ENCODE measurements at places on chromosomes 7 and 10. TPM values are rescaled to one million over a fixed set of nuclear protein-coding genes. Genes with fewer than 3 reads are reported as not detected.

Gene CALN1
- not detected for total RNA-seq

DNA sequence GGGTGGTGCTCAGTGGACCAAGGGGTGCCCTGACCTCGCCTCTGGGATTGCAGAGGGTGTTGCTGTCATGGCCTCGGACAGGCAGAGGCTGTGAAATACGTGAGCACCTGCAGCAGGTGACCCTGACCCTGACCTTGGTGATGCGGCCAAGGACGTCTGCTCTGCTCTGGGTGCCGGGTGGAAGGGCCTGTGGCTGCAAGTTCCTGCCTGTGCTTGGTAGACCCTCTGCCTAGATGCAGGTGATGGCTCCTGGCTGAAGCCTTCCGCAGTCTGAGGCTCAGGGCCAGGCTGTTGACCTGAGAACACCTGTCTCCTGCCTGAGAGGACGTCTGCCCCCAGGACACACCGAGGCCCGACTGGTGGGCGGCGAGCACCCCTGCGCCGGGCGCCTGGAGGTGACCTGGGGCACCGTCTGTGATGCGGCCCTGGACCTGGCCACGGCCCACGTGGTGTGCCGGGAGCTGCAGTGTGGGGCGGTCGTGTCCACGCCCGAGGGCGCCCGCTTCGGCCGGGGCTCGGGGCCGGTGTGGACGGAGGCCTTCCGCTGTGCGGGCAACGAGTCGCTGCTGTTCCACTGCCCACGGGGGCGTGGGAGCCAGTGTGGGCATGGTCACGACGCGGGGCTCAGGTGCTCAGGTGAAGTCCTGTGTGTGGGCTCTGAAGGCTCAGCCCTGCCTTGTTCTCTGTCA, 4.4 kb downstream of the SCART1 start:
- no peaks in the 10 kb centered on the region for H3K27me3 ChIP-seq
- no peaks in the 10 kb centered on the region for H3K4me1 ChIP-seq
- H3K27ac ChIP-seq: no peak overlapping the region

GRCh38 chr7:127322351-127322750, 69.6 kb upstream of the GRM8 start:
- no peaks in the 10 kb centered on the region for H3K4me1 ChIP-seq
- no peaks in the 10 kb centered on the region for H3K36me3 ChIP-seq
- H3K27me3 ChIP-seq: peaks cover 3% of the 10 kb centered on the region
- no peak overlapping the region for H3K4me3 ChIP-seq

Gene WASHC2C
- total RNA-seq: 21.8 TPM

DNA sequence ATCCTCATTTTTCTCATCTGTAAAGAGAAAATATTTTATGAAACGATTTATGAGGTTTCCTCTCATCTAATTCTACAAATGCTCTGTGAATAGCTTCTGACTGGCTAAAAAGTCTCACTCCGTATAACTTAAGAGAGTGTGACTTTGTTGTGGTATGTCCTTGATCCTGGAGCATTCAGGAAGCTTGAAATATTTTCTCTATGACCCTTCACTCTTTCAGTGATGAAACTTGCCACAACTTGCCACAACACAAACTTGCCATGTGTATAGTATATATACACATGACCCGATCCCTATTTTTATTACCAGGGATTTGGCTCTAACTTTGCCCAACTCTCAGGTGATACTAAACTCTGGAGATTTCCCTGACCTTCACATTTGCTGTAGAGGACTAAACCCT, 74.1 kb downstream of the TES start:
- no peaks in the 10 kb centered on the region for H3K4me1 ChIP-seq
- H3K4me3 ChIP-seq: no peak overlapping the region
- DNase-seq: no peak
- H3K27me3 ChIP-seq: no peaks in the 10 kb centered on the region
- no peaks in the 10 kb centered on the region for H3K36me3 ChIP-seq

- H3K4me1 ChIP-seq: no peaks in the 10 kb centered on the region
- DNase-seq: no peak
- H3K27me3 ChIP-seq: peaks cover 5% of the 10 kb centered on the region
- H3K27ac ChIP-seq: no peak overlapping the region
- no peak overlapping the region for H3K4me3 ChIP-seq
- H3K36me3 ChIP-seq: no peaks in the 10 kb centered on the region
Measured at GRCh38 chr7:117673839-117674238, 194.0 kb downstream of the CFTR start.

Gene EPO
- not detected for total RNA-seq

Gene TMEM213
- not detected for total RNA-seq

Gene CYP2C18
- total RNA-seq: not detected

DNA sequence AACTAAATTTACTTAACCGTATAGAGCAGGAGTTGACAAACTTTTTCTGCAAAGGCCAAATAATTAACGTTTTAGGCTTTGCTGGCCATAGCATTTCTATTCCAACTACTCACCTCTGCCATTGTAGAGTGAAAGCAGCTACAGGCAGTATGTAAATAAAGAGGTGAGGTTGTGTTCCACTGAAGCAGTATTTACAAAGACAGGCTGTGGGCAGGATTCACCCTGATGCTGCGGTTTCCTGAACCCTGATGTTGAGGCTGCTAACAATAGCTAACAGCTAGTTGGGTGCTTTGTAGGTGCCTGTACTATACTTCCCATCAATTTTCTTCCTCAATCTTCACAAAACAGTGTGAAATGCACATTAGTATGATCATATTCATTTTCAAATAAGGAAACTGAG, 47.0 kb upstream of the LAMB1 start:
- no peak for DNase-seq
- H3K27me3 ChIP-seq: no peaks in the 10 kb centered on the region
- peaks cover 11% of the 10 kb centered on the region for H3K4me1 ChIP-seq
- no peaks in the 10 kb centered on the region for H3K36me3 ChIP-seq

DNA sequence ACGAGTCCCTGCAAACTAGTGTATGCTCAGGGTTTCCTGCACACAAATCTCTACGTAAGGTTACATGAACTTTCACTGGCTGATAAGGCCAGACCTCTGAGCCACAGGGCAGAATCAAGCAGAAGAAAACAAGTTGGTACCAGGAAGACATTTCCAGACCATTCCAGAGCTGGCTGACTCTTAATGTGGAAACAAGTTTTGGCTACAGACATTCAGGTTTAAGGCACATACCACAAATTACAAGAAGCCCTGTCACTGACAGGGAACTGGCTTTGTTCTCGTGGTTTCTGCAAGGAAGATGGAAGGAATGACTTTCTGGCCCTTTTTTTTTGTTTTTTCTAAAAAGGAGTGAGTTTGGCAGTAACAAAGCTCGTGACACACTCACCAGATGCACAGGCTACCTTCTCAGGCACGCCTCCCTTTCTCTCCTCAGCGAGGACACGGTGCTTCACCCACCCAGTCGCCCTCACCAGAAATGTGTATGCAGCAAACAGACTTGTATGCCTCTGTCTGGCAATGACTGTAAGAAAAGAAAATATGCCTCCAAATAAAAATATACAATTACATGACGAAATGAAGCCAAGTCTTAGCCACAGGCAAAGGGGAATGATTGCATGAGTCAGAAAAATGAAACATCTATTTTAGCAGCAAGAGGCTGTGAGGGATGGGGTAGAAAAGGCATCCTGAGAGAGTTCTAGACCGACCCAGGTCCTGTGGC, 22.6 kb downstream of the PLAC9 start:
- DNase-seq: no peak
- H3K36me3 ChIP-seq: peaks cover 99% of the 10 kb centered on the region
- H3K4me1 ChIP-seq: peaks cover 35% of the 10 kb centered on the region

Gene CLDN4
- not detected for total RNA-seq

Gene PLEKHS1
- not detected for total RNA-seq

GRCh38 chr7:15280078-15280733, 281.6 kb downstream of the AGMO start:
- H3K27me3 ChIP-seq: no peaks in the 10 kb centered on the region
- no peaks in the 10 kb centered on the region for H3K36me3 ChIP-seq
- no peak for DNase-seq
- H3K4me1 ChIP-seq: no peaks in the 10 kb centered on the region

DNA sequence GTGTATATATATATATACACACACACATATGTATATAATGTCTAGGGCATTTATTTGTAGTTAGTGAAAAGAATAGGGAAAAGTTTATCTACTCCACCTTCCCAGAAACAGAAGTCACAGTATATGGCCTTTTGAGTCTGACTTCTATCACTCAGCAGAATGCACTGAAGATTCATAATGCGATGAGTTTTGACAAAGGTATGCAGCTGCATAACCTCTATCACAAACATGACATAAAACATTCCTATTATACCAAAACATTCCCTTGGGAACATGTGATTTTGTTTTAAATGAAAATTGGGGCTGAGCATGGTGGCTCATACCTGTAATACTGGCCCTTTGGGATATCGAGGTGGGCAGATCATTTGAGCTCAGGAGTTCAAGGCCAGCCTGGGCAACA, 137.3 kb upstream of the EEPD1 start:
- H3K4me1 ChIP-seq: no peaks in the 10 kb centered on the region
- H3K4me3 ChIP-seq: no peak overlapping the region
- no peak for DNase-seq
- H3K27ac ChIP-seq: no peak overlapping the region
- H3K27me3 ChIP-seq: no peaks in the 10 kb centered on the region

DNA sequence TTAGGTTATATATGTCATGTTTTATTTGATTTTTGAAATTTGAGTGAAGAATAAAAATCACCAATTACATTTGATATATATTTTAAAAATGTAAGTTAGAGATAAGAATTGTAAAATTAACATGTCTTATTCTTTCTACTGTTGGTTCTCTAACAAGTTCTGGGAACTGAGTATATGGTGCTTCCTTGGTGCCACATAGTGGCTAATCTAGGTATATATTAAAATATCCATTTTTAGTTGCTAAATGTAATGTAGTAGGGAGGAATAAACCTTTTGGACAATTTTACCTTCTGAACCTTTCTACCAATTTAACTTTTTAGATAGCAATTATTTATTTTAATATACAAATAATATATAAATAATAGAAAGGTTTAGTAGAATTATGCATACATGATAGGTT, 17.5 kb downstream of the CFAP69 start:
- H3K4me1 ChIP-seq: no peaks in the 10 kb centered on the region
- H3K27ac ChIP-seq: no peak overlapping the region
- H3K4me3 ChIP-seq: no peak overlapping the region
- H3K36me3 ChIP-seq: no peaks in the 10 kb centered on the region
- no peaks in the 10 kb centered on the region for H3K27me3 ChIP-seq
- no peak for DNase-seq

Gene UNC5B
- 12.1 TPM for total RNA-seq

Gene CALHM3
- not detected for total RNA-seq

DNA sequence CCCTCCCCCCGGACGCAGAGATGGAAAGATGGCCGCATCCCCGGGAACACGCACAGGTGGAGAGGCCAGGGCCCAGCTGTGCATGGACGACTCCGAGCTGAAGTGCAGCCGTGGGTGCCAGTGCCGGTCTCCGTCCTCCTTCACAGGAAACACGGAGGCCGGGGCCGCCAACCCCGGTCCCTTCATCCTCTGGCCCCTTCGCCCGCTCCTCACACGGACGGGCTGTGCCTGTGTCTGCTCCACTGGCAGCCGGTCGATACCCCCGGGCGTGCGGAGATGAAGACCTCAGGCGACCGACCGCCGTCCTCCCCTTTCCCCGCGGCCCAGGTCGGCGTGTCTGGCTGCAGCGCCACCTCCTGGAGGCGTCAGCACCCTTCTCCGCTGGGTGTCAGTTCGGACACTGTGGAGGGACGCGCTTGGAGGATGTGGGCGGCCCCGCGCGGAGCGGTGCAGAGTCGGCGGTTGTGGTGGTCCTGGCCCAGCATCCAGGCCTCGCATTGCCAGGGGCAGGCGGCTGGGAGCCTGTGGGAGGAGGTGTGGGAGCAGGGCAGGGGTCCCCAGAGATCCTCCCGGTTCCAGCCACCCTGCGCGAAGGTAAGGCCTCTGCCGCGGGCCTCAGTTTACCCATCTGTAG, 9.9 kb downstream of the ZNF511 start:
- no peak overlapping the region for H3K27ac ChIP-seq
- peak overlapping the region; percentile 47 for H3K4me3 ChIP-seq
- peaks cover 20% of the 10 kb centered on the region for H3K27me3 ChIP-seq

GRCh38 chr10:110011681-110012080, 3.9 kb downstream of the ADD3 start:
- peaks cover 50% of the 10 kb centered on the region for H3K4me1 ChIP-seq
- H3K4me3 ChIP-seq: no peak overlapping the region
- no peak overlapping the region for H3K27ac ChIP-seq
- H3K27me3 ChIP-seq: no peaks in the 10 kb centered on the region
- DNase-seq: no peak
- no peaks in the 10 kb centered on the region for H3K36me3 ChIP-seq

DNA sequence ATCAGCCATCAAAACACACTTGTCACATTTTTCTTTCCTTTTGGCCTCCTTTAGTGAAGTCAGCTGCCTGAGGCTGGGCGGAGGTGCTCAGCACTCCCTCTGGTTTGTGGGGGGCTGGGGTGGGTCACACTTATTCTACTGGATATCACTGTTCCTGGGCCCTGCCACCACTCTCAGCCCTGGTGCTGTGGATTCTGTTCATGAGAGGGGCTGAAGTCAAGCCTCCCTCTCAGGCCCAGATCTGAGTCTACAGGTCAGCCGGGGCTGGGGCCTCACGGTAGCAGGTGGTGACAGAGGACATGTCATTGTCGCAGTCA, 180.8 kb upstream of the TNS3 start:
- H3K4me3 ChIP-seq: no peak overlapping the region
- no peak overlapping the region for H3K27ac ChIP-seq
- no peaks in the 10 kb centered on the region for H3K36me3 ChIP-seq
- H3K27me3 ChIP-seq: no peaks in the 10 kb centered on the region

All from heart right ventricle (tissue), 16 donors.